ENCODE measurements at places on chromosomes 3 and 15.

GRCh38 chr3:142846779-142847577 lies 41.9 kb downstream of the PCOLCE2 start:
- no peak for DNase-seq

DNA sequence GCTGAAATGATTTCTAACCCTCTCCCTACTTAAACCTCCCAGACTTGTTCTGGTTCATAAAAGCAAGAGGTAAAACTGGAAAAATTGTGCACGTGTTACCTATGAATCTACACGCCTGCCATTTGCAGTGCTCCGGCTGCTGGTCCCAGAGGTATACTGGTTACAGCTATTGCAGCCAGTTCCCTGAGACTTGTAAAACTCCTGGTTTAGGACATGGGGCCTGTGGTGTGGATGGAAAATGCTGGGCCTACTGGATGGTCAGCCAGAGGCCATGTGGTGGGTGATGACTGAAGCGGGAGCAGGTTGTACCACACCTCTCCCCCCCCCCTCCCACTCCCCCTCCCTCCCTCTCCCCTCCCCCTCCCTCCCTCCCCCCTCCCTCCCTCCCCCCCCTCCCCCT lies 45.0 kb downstream of the SENP2 start:
- no peak for DNase-seq

DNA sequence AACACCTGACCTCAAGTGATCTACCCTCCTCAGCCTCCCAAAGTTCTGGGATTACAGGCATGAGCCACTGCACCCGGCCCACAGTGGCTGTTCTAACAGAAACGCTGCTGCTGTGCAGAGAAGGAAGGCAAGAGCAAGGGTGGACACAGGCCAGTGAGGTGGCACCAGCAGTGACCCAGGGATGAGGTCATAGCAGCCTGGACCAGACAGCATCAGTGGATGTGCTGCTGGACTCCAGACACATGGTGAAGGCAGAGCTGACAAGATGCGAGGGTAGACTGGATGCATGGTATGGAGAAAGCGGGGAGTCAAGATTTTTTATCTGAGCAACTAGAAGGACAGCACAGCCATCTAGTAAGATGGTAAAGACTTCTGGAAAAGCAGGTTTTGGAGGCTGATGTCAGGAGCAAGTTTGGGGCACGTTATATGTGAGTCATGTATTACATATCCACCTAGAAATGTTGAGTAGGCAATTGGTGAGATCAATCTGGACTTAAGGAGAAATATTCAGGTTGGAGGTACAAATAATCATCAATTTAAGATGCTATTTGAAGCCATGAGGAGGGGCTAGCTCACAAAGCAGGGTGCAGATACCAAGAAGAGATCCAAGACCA lies 22.1 kb upstream of the TJP1 start:
- no peak for DNase-seq

- no peak for DNase-seq
These were observed 947.1 kb downstream of the FHIT start for GRCh38 chr3:60304112-60304511.

DNA sequence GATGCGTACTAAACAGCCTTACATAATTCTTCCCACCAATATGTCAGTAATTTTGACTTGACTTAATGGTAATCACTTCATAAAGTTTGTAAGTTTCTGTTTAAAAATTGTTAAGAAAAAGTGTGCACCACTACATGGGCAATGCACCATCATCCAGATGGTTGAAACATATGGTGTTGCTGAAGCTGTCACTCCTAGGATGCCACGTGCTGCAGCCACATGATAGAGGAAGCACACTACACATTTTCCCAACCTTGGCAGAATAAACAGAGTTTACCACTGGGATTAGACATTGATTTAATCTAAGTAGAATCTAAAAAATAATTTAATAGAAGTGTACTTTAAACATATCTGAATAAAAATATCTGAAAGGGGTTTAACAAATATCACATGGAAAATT lies 1209.9 kb downstream of the NSUN3 start:
- DNase-seq, result no peak

- DNase-seq, result no peak
These were observed 27.7 kb upstream of the SSR3 start for GRCh38 chr3:156582532-156583183.

GRCh38 chr15:43828061-43828657 lies 1.4 kb downstream of the WDR76 start:
- DNase-seq, result no peak

- no peak for DNase-seq
These were observed 26.0 kb upstream of the VIPR1 start for GRCh38 chr3:42476225-42477125.

DNA sequence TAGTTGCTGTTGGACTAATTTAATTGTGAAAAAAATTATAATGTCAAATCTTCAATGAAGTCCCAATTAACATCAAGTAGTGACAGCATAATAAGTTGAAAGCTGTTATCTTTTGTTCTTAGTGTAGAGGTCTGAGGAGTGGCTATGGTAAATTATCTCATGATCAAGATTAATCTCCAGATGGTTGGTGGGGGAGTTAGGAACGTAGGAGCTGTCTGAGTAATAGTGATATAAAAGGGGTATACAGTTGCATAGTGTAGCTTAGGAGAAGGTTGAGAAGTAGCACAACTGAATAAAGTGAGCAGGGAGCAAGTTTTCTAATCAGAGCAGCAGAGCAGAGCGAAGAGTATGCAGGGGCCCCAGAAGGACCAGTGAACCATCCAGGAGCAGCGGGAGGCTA lies 19.5 kb downstream of the TMOD2 start:
- DNase-seq, result no peak

- DNase-seq, result no peak
These were observed 921.3 kb downstream of the TUSC7 start for GRCh38 chr3:117630885-117631284.

- DNase-seq, result no peak
These were observed 113.3 kb upstream of the MBNL1 start for GRCh38 chr3:152155246-152156020.

GRCh38 chr3:42631620-42632019 lies 21.9 kb upstream of the ZBTB47 start:
- DNase-seq, result no peak

GRCh38 chr3:194960446-194961032 lies 274.9 kb downstream of the FAM43A start:
- no peak for DNase-seq

DNA sequence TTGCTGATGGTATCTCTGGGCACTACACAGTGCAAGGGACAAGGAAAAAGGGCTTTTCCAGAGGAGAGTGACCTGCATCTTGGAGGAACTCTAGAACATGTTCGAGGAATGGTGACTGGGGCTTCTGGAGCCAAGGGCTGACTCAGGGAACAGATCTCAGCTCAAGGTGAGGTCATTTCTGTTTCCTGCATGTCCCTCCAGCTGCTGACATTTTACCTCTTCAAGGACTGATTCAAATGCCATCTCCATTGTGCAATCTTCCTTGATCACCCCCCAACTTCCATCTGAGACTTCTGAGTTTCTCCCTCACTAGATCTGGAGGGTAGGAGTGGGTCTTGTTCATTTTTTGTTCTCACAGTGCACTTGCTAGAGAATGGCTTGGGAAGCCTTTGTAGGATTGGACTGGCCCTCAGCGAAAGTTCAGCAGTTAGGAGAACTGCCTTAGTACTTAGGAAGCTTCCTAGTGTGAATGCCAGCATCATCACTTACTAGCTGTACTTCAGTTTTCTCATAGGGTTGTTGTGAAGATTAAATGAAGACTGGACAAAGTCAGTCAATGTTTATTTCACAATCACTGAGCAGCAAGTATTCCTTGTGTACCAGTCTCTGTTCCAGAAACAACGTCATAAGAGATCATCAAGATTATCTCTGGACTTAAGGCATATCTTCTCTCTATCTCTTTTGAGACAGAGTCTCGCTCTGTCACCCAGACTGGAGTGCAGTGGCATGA lies 2.6 kb upstream of the IDH3A start:
- no peak for DNase-seq

GRCh38 chr3:127925384-127925783 lies 10.4 kb downstream of the KBTBD12 start:
- DNase-seq, result no peak

- no peak for DNase-seq
These were observed 98.8 kb upstream of the TNFAIP8L3 start for GRCh38 chr15:51193526-51193925.

DNA sequence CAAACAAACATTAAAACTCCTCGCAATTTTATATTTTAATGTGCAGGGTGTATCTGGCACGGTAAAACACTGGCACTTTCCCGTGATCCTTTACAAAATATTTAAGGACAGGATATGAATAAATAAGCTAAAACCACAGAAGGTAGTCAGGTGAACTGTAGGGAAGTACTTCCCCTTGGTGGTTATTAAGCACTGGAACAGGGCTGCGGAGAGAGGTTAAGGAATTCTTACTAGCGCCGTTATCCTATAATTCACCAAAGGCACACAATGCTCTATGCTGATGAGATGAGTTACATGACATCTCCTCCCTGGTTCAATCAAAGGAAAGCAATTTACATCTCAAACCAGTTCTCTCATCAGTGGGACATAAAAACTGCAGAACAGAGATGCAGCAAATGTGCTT lies 289.8 kb downstream of the ZBTB20 start:
- no peak for DNase-seq

DNA sequence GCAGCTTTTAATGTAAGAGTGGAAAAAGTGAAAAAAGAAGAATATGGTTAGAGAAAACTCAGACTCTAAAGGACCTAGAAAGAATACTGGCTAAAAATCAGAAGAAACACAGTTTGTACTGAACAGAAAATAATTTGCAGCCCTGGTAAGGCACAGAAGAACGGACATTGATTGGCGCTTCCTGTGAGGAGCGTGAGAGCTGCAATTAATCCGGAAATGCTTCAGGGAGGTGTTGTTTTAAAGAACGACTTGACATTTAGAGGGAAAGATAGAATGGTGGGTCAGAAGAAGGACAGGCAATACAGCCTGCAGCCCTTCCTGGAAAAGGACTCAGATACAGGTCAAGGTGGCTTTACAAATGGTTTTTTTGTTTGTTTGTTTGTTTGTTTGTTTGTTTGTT lies 151.3 kb upstream of the TSC22D2 start:
- DNase-seq, result no peak

Data from AG09309 (cell line).